ENCODE measurements at places on chromosomes 6 and 20.

DNA sequence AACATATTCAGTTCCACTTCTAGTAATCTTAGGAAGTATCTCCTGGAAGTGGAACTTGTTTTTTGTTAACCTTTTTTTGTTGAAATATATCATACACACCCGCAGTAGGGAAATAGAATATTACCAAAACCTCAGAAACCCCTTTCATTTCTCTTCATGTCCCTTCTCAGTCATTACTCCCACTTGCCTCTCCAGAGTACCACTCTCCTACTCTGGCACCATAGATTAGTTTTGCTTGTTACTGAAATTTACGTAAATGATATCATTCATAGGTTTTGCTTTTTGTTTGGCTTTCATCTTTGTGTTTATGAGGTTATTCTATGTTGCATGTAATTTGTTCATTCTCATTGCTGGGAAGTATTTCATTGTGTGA, 52.8 kb downstream of the ZFAND3 start:
- no peak for DNase-seq

- DNase-seq: no peak
Measured at GRCh38 chr20:13212750-13213149, 8.3 kb upstream of the ISM1 start.

DNA sequence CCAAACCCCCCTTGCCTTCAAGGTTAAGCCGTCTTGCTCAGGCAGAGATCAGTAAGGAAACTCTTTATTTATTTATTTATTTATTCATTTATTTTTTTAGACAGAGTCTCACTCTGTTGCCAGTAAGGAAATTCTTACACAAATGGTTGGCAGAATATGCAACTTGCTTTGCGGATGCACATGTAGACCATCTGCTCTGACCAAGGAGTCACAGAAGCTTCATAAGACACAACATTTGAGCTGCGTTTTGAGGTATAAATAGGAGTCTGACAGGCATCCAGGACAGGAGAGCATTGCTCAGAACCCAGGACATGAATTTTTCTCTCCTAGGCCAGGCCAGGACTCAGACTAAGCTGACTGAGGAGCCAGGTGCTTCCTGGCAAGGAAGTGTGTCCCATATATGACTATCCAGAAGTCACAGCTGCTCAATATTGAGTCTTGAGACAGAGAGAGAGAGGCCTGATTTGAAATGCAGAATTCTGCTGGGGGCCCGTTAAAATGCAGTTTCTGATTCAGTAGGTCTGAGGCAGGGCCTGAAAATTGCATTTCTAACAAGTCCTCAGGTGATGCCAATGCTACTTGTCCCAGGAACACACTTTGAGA, 43.9 kb downstream of the HLA-A start:
- no peak for DNase-seq

GRCh38 chr20:59451066-59451630, 150.7 kb downstream of the EDN3 start:
- no peak for DNase-seq

GRCh38 chr6:27157459-27158315, 89.8 kb upstream of the PRSS16 start:
- peak; percentile 51 for DNase-seq

DNA sequence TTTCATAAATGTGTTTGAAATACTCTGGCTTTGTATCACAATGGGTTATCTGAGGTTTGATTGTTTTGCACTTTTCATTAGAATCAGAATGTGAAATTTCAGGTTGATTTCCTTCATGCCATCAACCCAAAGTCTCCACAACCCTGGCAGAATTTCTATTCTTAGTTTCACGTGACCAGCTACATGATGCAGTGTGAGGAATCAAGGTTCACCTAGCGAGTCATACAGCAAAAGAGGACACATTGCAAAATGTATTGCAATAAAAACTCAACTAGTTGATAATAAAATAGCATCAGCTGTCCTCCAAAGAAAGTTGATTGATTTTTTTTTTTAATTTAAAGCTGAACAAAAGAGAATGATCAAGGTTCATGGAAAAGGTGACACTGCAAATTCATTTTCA, 2.2 kb downstream of the HAO1 start:
- no peak for DNase-seq

DNA sequence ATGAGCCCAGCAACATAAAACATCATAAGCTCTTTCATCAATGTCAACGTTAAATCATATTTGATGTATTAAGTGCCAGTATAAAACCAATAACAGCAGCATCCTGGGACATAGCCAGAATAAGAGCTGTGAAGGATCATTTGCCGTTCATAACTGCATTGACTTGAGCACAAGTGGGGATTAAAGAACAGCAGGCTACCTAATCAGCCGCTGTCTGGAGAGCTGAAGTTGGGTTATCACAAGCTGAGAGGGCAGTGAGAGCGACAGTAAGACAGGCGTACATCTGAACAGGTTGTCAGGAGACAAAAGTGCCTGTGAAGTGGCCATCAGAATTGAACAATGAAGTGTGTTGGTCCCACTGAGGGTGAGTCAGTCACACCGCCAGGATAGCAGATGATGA, 269.6 kb downstream of the GRIK2 start:
- no peak for DNase-seq

DNA sequence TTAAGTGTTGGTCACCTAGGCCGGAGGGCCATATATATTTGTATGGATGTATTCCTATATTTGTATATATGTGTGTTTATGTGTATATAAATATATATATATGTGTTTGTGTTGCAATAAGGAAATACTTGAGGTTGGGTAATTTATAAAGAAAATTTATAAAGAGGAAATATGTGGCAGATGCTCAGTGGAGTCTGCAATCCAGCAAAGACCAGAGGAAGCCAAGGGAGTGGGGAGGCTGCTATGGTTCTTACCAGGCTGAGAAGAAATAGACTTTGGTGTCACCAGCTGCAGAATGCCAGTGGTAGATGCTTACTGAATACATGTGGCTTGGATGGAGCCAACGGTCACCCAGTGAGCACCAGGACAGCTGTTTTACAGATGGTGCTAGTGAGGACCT, 97.4 kb upstream of the ELOVL5 start:
- DNase-seq: no peak

DNA sequence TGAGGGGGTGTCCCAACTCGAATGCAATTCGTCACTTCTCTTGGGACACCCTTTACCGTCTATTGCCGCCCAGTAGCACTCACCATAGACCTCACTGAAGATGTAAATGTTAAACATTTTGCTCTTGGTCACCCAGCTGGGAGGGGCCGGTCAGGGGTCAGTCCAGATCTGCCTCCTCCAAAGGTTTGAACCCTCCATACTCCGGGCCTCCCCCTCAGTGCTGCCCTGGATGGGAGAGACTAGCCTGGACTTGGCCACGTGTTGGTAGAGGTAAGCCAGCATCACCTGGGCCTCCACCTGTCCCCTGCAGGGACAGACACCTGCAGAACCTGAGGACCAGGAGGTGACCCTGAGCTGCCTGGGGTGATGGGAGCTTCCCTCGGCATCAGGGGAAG, 5.0 kb upstream of the MYT1 start:
- no peak for DNase-seq

- DNase-seq: no peak
Measured at GRCh38 chr20:37262505-37262904, 891 bp upstream of the GHRH start.

DNA sequence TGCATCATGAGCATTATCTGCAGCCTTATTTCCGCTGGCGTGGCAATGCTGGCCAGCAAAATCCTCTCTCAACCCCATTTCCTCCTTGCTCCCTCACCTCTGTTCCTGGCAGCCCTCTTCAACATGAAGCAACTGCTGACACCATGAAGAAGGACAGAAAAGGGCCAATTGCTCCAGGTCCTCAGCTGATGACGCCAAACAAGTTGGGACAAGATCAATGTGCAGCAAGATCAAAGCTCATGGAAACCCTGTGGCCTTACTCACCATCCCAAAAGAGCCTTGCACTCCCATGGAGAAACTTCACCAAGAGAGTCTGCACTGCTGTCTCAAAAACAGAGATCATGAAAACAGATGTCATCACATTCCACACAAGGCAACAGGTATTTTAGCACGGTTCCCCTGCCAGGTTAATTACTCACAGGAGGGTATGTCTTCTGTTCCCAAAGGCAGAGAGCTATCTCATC, 7.4 kb downstream of the GFOD1 start:
- no peak for DNase-seq

GRCh38 chr20:19056909-19057308, 155.5 kb upstream of the SLC24A3 start:
- no peak for DNase-seq

DNA sequence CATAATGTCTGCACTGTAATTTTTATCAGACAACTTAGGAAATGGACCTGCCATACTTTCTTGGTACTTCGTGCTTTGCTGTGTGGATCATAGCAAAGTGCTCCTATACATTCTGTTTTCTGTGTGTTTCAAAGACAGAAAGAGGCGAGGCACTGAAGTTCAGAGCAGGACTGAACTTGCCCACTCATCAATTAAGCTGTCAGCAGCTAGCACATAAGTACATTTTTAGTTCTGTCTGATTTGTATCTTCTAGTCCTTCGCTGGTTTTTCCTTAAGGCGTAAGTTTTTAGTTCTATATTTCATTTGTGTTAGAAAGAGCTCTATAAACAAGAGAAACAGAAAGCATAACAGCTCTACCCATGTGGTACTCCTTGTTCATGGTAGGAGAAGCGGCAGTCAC, 42.1 kb downstream of the MAP3K4 start:
- no peak for DNase-seq

GRCh38 chr6:111949546-111949945, 76.3 kb upstream of the FYN start:
- DNase-seq: no peak

DNA sequence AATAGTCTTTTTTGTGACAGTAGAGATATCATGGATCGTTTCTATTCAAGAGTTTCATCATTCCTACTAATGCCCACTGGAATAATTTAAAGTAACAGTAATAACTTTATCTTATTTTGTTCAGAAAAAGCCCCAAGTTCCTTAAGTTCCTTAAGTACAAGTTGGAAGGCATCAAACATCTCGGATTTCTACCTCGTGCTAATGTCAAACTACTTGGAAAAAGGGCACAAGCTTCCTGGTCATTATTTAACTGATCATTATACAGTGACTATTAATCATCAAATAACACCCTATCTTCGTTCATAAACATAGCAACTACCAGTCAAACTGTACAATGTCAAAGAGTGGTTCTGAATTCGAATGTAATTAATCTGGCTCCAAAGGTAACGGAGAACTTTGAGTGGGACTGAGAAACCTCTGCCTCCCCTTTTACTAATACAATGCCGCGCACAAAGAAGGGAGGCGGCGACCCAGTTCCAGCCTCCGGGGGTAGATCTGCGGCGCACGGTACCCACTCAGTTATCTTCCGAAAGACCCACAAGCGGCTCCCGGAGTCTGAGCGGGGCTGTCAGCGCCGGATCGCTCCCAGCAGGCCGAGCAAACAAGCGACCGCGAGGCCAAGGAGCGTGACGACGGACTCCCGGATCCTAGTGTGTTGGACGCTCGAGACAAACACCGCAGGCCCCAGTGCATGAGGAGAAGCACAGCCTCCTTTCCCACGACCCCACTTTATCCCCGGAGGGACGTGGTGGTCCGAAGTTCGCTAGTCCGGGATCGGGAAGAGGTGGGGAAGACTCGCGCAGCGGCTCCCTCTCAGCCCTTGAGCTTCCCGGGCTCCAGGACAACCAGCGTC, 716 bp downstream of the SHPRH start:
- DNase-seq: no peak

GRCh38 chr6:151488226-151488625, 5.6 kb upstream of the CCDC170 start:
- DNase-seq: no peak

DNA sequence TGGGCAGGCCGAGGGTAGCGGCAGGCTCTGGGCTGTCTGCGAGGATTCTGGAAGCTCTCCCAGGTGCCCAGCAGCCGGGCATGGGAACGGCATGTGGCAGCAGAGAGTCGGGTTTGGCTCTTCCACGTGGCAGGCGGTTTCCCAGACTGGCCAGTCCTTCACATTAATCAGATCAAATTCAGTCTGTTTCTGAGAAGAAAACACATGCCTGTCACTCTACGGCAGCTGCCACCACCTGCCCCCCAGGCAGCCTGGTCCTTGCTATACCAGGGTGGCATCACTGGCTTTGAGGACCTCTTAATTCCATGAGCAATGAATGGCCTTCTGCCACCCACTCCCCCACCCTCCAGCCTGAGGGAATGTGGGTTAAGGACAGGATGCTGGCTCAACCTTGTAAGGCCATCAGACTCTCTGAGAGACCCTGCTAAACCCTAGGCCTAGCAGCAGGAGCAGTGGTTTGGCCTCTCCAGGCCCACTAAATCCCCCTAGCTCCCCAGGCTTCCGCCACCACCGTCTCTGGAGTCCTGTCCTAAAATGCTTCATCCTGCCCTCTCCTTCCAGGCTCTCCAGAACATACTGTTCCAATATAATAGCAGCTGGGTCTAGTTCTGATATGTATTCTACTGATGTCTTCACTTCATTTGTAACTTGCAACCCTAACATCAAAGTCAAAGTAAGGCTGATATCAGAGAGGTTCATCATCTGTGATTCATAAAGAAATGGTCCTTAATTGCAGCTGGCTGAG, 47.8 kb downstream of the PLCG1 start:
- DNase-seq: no peak

DNA sequence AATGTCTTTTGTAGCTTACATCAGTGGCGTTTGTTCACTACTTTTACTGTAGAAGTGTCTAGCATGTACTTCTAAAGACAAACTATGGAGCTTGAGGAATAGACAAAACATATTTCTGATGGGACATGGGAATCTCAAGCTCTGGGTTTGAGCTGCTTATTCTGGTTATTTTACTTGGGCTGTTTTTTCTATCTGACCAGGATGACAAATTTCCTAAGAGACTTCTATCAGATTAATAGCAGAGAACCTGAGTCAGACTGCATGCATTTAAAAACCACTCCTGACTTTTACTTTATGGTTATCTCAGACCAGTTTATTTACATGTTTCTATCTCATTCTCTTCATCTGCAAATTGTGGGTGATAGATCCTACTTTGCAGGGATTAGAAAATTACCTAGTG, 1282.3 kb upstream of the GJE1 start:
- DNase-seq: no peak

DNA sequence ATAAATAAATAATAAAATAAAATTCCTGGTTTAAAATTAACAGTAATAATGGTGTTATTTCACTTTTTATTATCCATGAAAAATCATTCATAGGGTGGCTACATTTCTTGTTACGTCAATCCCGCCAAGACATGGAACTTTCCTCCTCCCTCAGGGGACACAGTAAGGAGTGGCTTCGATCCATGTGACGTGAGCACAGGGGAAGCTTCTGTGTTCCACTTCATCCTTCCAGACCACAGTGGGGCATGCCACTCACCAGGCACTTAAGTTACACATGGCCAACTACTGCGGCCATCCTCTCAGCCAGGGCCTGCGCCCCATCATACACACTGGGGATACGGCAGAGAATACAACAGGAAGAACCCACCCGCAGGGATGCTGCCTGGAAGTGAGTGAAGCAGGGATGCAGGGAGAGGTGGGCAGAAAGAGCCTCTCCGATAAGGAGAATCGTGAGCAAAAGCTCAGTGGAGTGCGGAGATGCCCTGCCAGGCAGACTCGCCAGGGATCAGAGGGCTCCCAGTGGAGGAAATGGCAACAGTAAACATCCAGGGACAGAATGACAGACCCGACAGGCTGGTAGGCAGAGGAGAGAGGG, 75.3 kb downstream of the ATP9A start:
- DNase-seq: no peak

Data from NCI-H2081 treated with DMSO at 0.1 percent for 48 hours (cell line).